ENCODE measurements at places on chromosomes 7 and 10. TPM values are rescaled to one million over a fixed set of nuclear protein-coding genes. Genes with fewer than 3 reads are reported as not detected.

- DNase-seq, result peak; percentile 37
Measured at GRCh38 chr7:5526100-5526905, 102.7 kb upstream of the TNRC18 start.

DNA sequence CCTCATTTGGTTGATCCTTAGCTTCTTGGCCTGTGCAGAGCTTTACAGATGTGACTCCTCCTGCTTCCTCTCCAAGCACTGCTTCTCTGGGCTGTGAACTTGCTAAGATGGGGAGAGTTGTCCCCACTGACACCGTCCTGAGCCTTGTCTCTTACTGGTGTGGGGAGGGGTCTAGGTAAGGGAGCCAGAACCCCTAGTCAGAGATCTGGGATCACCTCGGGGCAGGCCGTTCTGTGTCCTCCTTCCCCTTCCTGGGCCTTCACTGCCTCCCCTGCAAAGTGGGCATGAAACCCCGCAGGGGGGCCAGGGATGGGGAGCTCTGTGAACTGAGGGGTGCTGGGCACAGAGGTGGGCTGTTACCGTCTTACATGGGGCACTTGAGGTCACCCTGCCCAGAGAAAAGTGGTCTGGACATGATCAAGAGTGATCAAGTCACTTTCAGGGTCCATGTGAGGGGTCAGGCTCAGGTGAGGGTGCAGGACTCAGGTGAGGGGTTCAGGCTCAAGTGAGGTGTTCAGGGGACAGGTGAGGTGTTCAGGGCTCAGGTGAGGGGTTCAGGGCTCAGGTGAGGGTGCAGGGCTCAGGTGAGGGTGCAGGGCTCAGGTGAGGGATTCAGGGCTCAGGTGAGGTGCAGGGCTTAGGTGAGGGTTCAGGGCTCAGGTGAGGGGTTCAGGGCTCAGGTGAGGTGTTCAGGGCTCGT lies 86.2 kb downstream of the ADCY1 start:
- DNase-seq, result no peak

GRCh38 chr10:61899069-61899531 lies 2.4 kb upstream of the ARID5B start:
- no peak for DNase-seq

- DNase-seq, result no peak
Measured at GRCh38 chr10:12829831-12830390, 171.6 kb downstream of the CCDC3 start.

DNA sequence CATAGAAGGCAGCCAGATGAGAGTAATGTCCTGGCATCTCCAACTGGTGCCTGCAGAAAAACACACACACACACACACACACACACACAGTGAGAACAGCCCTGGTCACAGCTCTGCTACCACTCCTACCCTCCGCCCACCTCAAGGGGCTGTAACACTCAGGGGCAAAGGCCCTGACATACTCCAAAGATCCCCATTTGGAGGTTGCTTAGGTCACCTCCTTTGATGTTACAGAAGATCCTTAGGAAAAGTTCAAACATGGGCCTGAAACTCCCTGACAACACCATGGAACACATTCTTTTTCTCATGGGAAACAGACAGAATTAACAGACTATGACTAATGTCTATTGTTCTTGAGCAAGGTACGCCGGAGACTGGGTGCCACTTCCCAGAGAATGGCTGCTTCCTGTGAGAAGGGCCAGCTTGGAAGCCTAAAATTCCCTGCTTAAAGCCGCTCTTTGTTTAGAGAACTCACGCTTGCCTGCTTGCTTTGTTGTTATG lies 27.7 kb downstream of the DENND11 start:
- DNase-seq, result no peak

DNA sequence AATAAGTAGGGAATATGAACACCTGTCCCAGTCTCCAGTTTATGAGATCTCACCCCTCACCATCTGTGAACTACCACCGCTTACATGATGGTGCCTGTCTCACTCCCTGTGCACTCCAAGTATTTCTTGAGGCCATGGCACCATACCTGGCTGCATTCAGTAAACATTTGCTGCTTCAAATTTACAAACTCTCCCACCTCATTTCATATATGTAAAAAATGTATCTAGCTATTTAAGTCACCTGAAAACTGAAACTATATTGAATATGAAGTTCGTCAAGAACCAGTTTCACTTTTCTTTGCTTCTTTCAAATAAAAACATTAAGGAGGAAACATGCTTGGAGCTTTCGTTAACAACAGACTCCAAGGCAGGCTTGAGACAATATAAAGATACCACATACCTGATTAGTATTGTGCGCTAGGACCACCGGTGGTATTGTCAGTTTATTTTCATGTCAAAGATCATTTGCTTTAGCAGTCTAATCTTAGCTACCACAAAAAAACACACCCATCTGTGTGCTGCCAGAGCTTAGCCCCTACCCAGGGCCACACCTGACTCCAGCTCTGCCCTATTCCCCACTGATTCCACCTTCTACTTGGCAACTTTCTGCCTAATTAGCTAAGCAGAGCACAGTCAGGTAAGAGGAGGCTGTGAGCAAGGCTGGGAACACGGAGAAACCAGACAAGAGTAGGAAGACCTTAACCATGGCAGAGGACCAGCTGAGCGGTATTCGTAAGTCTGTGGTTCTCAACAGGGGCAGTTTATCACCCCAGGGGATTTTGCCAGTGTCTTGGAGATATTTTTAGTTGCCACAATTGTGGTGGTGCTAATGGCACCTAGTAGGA lies 92.0 kb downstream of the ZFAND4 start:
- DNase-seq, result no peak

- DNase-seq, result no peak
Measured at GRCh38 chr7:107998660-107999480, 4.1 kb downstream of the LAMB1 start.

- DNase-seq, result no peak
Measured at GRCh38 chr10:100985336-100985735, 2.0 kb downstream of the MRPL43 start.

DNA sequence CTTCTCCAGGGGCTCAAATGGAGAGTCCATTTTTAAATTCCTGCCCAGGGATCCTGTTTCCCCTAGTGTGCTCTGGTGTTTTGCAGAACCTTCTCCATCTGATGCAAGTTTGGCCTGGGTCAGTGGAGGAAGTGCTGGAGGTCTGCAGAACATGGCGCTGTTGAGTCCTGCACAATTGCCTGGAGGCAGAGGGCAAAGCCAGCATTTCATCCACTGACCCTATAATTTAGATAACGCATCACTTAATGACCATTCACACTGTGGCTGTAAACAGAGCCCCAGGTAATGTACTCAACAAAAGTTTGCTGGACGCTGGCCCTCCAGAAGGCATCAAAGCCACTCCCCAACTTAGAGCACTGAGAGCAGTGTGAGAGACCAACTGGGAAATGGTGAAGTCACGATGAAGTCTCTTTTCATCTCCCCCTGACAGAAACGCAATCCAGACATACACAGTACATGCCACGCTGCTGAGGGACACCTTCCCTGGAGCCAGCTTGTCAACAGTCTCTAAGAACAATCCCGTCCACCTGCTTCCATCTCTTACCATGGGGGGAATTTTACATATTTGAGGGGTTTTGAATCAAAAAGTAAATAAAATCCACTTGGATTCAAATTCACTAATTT lies 13.4 kb downstream of the C10orf71 start:
- DNase-seq, result no peak

- peak; percentile 47 for DNase-seq
Measured at GRCh38 chr7:112495810-112496462, 15.1 kb downstream of the LSMEM1 start.

DNA sequence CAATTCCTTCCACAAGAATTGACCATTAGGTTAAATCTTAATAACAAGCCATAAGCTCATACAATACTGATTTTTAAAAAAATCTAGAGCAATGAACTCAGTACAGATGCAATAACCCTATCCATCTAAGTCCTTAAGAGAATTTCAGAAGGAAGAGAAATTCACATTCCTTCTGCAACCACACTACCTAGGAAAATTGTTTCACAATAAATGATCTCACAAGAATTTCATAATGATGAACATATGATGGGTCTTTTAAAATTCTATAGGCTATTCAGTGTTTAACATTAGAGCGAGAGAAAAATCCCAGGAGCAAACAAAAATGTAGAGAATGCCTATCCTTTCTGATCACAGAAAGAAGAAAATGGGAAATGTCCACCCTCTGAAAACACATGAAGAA lies 70.0 kb upstream of the MAGI2 start:
- DNase-seq, result no peak

DNA sequence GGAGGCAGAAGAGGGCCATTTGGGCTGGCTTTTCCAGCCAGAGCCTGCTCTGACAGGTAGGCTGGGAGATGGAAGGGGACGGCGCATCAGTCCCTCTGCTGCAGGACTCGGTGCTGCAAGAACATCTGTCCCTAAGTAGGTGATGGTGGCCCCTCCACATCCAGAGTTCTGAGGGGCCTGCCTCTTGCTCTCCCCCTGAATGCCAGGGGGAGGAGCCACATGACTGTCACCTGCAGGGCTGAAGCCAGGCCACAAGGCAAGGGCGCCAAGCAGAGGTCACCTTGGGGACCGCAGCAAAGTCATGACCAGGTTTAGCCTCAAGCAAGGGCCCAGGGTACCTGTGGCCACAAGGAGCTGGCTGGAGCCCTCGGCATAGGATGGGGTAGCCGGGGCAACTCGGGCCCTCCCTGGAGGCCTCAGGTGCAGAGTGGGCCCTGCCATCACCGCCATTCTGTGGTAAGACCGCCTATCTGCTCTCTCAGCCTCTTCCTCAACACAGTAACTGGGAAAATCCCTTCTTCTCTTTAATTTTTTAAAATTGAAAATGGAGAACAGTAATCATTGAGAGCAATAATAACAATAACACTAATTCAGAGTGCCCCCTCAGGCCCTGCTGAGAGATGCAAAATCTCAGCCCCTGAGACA lies 99.3 kb downstream of the FAM53B start:
- DNase-seq, result peak; percentile 47

DNA sequence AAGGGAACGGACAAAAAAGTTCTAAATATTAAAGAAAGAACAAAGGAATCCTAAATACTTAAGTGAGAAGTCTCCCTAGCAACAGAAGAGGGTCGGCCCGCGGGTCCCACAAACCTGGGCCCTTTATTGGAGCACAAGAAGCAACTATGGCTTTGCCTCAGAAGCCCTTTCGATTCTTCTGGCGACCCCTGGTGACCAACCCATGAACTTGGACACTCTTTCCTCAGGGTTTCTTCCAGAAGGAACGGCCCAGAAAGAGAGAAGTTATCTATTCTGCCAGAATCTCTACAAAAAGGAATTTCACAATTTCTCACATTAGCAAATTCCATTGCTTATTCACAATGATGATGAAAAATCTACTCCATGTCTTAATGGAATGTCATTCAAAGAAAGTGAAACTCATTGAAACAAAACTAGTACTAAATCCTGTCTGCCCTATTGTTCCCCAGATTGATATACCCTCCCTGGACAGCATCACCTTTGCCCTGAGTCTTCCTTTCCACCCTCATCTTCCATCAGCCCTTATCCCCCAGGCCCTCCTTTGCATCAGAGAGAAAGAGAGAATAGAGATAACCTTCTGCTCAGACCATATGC lies 43.7 kb downstream of the CPVL start:
- peak; percentile 81 for DNase-seq

The HMX3 gene
- not detected for total RNA-seq

The CYP3A7 gene
- not detected for total RNA-seq

The WEE2 gene
- total RNA-seq, result 0.04 TPM

The ATP6V0A4 gene
- 1.3 TPM for total RNA-seq

The RBP3 gene
- total RNA-seq, result not detected

The RELN gene
- 0.44 TPM for total RNA-seq

The CPXM2 gene
- total RNA-seq, result 4.7 TPM

The PLAU gene
- total RNA-seq, result 18.0 TPM

The VSTM4 gene
- total RNA-seq, result 0.71 TPM

The KCNIP2 gene
- total RNA-seq, result 5.2 TPM

The MMS19 gene
- total RNA-seq, result 153 TPM

The UCN3 gene
- total RNA-seq, result not detected

The FOXP2 gene
- total RNA-seq, result 0.17 TPM

The CNNM1 gene
- 1.1 TPM for total RNA-seq

The ZNF467 gene
- total RNA-seq, result 0.73 TPM

The FAM20C gene
- total RNA-seq, result 49.1 TPM
